ENCODE measurements at places on chromosomes 11 and 22.

GRCh38 chr11:96658436-96658835, 268.6 kb downstream of the JRKL start:
- no peak for DNase-seq

GRCh38 chr11:65338676-65339075, 5.0 kb downstream of the DPF2 start:
- DNase-seq, result no peak

DNA sequence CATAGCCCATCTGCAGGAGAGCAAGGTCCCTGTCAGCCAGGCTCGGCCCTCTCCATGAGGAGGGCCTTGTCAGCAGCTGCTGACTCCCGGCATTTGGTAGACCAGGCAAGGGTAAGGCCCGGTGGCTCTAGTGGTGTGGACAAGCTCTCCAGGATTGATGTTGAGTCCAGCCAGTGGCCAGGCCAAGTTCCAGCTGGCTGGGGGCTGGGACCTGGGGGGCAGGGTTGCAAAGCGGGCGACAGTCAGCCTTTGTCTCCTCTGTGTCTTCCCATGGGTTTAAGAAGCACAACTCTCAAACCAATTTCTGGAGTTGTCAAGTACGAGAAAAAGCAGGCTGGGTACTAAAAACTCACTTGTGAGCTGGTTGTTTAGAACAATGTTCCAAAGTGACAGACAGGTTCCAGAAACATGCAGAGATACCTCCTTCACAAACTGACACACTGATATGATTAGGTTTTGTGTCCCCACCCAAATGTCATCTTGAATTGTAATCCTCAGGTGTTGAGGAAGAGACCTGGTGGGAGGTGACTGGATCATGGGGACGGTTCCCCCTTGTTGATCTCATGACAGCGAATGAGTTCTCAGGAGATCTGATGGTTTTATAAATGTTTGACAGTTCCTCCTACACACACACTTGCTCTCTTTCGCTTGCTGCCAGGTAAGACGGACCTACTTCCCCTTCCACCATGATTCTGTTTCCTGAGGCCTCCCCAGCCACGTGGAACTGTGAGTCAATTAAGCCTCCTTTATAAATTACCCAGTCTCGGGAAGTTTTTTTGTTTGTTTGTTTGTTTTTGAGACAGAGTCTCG, 52.3 kb upstream of the SERPIND1 start:
- DNase-seq, result no peak

DNA sequence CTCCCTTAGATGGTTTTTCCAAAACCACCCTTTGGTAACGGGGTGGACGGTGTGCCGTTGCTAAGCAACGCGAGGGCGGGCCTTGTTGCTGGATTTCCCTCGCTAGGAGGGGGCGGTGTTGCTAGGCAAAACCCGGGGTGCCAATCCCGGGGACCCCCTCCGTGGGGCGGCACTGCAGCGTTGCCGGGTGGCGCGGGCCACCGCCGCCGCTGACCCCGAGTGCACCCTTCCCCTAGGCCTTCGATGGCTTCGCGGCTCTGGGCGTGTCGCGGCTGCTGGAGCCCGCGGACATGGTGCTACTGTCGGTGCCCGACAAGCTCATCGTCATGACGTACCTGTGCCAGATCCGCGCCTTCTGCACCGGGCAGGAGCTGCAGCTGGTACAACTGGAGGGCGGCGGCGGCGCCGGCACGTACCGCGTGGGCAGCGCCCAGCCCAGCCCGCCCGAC, 8.9 kb downstream of the EHBP1L1 start:
- DNase-seq, result no peak

DNA sequence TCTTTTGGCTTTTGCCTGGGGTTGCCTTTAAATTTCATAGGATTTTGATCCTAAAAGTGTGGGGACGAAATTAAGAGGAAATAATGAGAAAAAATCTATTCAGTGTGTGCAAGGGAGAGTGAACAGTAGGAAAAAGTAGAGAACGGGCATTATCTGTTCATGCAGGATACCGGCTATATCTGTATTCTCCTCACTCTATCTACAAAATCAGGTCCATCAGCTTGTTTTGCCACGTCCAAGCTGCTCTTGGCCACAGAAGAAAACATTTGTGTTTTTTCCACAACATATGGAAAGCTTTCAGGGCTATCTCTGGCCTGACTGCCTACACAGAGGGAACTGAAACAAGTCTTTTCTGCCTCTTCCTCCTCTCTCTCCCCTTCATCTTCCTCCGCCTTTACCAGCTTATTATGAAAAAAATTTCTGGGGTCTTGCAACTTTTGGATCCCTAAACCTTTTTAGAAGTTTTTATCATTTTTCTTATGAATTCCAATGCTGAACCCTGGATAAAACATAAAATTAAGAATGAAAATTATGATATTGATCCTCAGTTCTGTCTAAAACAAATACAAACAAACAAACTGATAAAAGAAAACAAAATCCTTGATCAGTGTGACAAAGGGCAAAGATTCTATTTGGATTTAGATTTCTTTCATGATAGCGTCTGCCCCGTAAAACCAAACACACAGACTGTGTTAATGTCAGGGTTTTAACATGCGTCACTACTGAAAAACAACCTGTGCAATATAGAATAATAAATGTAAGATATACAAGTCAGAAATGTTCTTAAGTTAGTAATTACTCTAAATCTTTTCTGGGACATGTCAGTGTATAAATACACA, 219.7 kb downstream of the CNTN5 start:
- DNase-seq, result no peak

- DNase-seq, result no peak
Observed at GRCh38 chr11:118265954-118266353, 1.9 kb upstream of the MPZL2 start.
